ENCODE measurements at places on chromosomes 6 and 20. TPM values are rescaled to one million over a fixed set of nuclear protein-coding genes. Genes with fewer than 3 reads are reported as not detected.

DNA sequence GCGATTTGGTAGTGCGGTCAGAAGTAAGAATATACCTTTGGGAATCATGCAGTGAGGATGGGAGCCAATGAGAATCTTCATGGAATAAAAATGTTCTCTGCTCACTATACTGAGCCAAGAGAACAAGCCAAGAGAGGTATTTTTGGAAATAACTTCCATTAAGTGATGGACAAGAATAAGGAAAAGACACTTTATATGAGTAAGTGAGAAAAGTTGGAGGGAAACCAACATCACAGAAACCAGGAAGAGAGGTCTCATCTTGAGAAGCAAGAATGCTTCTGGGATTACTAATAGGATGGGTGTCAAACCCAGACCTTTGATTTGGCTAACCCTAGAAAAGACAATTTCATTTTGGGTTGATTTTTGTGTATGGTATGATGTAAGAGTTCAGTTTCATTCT, 181.2 kb upstream of the JAG1 start:
- DNase-seq: no peak

DNA sequence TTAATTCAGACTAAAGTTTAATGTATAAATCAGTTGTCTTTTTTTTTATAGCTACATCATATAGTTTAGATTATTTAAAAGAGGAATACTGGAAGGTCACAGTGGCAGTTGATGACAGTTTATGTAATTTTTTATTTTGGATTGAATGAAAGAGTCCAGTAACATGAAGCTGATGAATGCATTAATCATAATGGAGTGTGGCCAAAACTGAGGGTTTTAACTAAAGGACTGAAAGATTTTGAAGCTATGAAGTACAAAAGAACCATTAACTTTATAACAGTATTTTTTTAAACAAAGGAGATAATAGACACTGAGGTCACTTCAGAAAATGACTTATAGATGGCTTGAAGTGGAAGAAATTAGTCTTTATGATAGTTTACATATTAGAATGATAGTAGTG, 41.3 kb downstream of the TRMT11 start:
- no peak for DNase-seq

Gene SEC63
- 61.6 TPM for total RNA-seq

- DNase-seq: no peak
Observed at GRCh38 chr20:53284256-53284655, 309.4 kb downstream of the ZNF217 start.

DNA sequence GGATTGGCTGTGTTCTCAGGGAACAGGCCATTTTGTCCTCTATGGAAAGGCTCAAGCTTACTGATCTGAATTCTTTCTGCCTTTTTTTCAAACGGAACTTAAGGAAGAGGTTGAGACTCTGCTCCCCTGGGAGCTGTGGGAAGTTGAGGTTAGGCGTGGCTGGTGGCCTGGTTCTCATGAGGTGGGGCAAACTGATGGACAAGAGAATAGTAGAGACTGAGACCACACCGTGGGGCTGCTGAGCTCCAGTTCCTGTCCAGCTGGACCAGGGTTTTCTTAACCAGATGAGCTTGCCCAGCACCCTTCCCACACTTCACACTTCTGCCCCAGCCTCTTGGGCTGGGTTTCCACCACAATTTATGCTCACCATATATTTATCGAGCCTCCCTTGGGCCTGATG, 6.1 kb downstream of the AP5S1 start:
- no peak for DNase-seq

DNA sequence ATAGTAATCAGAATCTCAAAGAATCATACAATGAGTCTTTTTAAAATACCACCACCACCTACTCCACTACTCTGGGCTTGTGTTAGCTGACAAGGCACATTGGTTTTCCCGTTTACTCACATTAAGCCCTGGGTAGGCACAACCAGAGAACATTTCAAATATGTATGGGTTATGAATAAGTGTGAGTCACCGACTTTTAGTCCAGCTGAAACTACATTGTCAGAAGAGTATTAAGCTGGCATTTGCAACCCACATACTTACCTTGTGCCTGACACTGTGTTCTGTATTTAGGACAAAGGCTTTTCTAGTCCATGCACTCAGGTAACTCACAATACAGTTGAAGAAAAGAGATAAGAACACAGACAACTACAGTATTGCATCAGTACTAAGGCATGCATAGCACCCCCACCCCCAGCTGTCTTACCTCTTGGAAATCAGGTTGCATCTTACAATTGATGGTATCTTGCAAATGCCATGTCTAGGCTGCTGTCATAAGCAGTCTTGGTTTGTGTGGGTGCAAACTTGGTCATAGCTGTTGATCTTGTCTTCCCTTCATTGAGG, 40.3 kb upstream of the AHI1 start:
- DNase-seq: no peak

Gene LAMA2
- 125 TPM for total RNA-seq

GRCh38 chr6:108699290-108700041, 138.7 kb downstream of the FOXO3 start:
- DNase-seq: peak; percentile 60

Gene EYS
- not detected for total RNA-seq

DNA sequence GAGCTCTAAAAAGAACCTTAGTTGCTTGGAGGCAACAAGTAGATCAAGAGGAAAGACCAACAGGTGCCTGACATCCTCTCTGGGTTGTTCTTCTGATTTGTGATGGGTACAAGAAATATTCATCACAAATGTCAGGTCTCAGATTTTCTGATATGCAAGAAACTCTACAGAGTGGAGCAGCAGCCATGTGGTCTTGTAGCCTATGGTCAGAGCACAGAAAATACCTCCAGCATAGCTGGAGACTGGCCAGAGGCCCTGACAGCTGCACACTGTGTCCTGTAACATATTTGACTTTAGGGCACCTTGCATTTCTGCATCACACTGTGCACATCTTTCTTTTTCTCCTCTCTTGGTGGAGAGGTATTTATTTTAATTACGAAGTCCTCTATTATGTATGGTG, 116.3 kb downstream of the GMPR start:
- no peak for DNase-seq

- no peak for DNase-seq
Observed at GRCh38 chr6:135358251-135358821, 139.2 kb downstream of the AHI1 start.

GRCh38 chr6:111711984-111712752, 106.5 kb upstream of the TRAF3IP2 start:
- DNase-seq: no peak

DNA sequence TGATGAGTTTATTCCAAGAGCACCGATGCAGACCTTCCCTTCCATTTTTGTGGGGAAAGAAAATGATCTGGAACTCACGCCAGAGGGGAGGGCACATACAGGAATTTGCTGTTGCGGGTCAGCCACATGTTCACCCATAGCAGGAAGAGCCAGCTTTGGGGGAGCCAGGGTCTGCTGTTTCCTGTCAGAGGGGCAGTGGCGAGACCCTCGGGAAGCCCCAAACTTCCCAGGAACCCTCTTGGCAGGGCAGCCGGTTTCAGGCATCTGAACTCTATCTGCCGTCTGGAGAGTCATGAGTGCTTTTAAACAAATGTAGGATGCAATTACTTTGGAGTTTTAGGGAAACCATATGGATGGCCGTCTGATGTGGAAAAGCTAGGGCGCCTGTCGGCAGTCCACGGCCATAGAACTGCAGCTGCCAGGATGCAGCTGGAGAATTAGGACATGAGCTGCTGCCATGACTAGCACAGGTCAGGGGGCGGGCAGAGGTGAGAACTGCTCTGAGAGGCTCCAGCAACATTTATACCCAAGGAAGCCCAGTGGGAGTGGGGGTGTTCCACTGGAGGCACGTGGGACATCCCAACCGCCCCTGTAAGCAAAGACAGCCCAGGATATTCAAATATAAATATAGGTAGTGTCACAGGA, 14.8 kb upstream of the SERPINB9 start:
- no peak for DNase-seq

DNA sequence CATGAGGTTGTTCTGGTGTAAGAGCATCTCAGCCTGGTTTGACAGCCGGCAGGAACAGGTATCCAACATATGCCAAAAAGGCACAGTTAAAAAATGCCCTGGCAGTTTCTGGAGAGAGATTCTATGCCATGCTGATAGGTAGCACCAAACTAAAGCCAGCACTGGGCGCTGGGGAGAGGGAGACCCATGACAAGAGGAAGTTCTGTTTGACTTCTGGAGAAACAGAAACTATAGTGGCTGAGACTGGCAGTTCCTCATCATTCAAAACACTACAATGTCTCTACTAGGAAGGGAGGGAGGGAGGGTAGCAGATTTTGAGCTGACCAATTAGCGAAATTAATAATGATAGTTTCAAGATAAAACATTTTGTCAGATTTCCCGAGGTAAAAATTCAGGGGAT, 174.1 kb downstream of the ADAT2 start:
- no peak for DNase-seq

DNA sequence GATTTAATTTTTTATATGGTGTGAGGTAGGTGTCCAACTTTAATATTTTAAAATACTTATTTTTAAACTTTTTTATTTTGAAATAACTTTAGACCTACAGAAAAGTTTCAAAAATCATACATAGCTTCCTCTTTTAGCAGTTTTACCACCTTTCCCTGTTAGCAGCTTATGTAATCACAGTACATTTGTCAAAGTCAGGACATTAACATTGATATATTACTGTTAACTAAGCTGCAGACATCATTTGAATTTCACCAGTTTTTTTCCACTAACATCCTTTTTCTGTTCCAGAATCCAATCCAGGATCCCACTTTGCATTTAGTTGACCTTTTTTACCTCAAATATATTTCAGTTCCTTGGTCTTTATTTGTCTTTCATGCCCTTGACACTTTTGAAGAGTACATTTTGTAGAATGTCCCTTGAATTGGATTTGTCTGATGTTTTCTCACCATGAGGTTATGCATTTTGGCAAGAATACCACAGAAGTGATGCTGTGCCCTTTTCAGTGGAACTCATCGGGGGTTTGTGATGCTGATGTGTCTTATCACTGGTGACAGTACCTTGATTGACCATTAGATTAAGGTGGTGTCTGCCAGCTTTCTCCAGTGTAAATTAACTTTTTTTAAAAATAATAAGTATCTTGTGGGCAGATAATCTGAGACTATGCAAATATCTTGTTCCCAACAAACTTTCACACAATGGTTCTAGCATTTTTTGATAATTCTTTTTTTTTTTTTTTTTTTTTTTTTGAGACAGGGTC, 33.4 kb downstream of the TTLL9 start:
- no peak for DNase-seq

DNA sequence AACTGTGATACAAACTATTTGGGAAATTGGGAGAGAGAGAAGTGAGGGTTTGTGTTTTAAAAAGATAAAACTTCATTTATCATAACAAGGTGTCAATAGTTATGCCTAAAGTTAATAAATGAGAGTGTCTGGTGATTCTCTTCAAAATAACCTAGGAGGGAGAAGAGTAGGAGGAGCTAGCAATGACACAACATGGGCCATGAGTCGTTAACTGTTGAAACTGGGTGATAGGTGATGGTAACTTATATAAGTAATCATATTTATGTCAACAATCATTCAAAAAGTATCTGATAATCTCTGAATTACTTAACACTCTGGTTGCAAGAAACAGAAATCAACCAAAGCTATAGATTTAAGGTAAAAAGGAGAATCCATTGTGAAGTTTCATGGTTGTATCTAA, 46.8 kb upstream of the INSM1 start:
- no peak for DNase-seq

DNA sequence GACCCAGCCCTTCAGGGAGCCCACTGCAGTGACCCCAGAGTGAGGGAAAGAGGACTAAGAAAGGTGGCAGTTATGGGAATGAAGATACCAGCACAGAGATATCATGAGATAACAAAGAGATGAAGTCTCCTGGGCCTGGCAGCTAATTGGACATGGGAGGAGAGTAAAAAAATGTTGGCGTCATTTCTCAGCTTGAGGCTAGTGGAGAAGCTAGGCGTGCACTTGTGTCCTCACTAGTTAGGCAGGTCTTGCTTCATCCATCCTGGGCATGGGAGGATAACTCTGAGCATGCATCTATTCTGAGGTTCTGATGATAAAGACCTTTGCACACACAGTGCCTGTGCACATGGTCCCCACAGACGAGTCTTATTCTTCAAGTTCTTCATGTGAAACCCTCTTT, 4.1 kb upstream of the GFOD1 start:
- DNase-seq: no peak

GRCh38 chr6:72975352-72975752, 249.9 kb downstream of the KHDC1L start:
- no peak for DNase-seq
